ENCODE measurements at places on chromosomes 12 and 14.
A peak's percentile ranks its signal among the peaks of the same experiment; 100 is the strongest.

- no peak for DNase-seq
Measured at GRCh38 chr12:43896496-43896895, 60.6 kb downstream of the TMEM117 start.

GRCh38 chr12:45273717-45274271, 57.9 kb downstream of the ANO6 start:
- DNase-seq: no peak

- DNase-seq: no peak
Measured at GRCh38 chr12:69056743-69057515, 124.0 kb upstream of the CPM start.

- DNase-seq: peak; percentile 28
Measured at GRCh38 chr12:119153477-119154434, 25.0 kb upstream of the HSPB8 start.

DNA sequence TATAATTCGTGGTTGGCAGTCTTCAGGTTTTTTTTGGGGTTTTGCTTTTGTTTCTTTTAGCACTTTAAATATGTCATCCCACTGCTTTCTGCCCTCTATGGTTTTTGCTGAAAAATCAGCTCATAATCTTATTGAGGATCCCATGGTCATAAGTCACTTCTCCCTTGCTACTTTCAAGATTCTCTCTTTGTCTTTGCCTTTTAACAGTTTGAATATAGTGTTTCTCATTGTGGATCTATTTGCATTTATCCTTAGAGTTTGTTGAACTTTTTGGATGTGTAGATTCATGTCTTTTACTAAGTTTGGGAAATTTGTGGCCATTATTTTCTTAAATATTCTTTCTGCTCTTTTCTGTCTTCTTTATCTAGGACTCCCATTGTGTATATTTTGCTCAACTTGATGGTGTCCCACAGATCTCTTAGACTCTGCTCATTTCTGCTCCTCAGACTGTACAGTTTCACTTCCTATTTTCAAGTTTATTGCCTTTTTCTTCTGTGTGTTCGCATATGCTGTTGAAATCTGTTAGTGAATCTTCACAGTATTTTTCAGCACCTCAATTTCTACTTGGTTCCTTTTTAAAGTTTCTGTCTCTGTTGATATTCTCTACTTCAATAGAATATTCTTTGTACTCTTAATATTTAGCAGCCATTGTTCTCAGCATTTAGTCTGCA, 70.8 kb downstream of the WNK1 start:
- peak; percentile 81 for DNase-seq

- no peak for DNase-seq
Measured at GRCh38 chr14:34170882-34171281, 220.0 kb upstream of the EGLN3 start.

- peak; percentile 29 for DNase-seq
Measured at GRCh38 chr12:57001448-57001906, 4.9 kb downstream of the ZBTB39 start.

DNA sequence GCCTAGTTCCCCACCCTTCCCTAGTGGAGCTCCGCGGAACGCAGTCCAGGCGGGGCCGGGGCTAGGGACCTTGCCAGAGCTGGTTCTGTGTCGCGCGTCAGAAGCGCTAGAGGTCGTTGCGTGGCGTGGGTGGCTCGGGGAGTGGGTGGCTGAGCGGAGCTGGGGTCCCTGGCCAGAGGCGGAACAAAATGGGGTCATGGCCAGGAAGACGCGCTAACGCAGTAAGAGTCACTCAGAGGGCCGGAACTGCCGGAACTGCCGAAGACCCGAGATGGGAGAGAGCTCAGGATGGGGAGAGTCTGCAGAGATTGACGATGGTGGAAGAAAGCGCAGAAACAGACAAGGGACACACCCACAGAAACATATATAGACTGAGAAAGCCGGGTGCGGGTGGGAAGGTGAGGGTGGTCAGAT, 4.8 kb downstream of the DGKA start:
- no peak for DNase-seq

- DNase-seq: no peak
Measured at GRCh38 chr12:80033448-80033847, 65.9 kb upstream of the OTOGL start.

GRCh38 chr12:123655420-123655819, 15.5 kb upstream of the TCTN2 start:
- DNase-seq: no peak

DNA sequence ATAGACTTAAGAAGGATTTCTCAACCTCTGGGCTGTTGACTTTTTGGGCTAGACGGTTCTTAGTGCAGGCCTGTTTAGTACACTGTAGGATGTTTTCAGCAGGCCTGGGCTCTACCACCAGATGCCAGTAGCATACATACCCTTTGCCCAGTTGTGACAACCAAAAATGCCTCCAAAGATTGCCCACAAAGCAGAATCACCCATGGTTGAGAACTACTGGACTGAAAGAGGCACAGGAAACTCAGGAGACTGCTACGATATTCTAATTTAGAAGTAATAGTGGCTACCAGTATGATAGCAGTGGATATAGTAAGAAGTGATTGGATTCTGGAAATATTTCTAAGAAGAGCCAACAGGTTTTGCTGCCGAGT, 15.5 kb downstream of the SLC35E3 start:
- no peak for DNase-seq

DNA sequence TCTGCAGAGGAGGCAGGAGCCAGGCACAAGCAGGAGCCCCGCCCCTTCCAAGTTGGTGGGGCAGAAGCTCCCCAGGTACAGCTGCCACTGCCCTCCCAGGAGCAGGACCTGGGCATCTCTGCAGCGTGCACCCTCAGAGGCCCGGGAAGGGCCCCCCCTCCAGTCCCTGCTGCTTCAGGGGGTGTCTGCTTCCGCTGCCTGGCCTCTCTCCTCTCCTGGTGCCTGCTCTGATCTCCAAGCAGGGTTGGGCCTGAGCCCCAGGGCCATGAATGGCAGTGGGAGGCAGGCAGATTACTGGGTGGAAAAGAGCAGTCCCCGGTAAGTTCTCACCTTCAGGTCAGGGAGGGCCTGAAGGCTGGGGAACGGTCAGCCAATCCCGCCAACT, 35.0 kb downstream of the KRT76 start:
- no peak for DNase-seq

DNA sequence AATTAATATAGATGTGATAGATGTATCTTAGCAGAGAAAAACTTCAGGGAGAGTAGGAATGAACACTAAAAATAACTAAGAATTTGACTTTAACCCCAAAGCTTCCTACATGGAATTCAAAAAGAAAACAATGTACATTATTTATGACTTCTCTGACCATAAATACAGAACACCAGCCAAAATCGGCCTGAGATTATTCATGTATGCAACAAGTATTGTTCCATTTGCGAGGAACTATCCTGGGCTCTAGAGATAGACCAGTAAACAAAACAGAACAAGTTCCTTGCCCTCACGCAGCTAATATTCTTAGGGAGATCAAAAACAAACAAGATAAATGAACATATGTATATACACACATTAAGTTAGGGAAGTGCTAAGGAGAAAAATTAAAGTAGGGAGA, 432.3 kb upstream of the SOX5 start:
- no peak for DNase-seq

DNA sequence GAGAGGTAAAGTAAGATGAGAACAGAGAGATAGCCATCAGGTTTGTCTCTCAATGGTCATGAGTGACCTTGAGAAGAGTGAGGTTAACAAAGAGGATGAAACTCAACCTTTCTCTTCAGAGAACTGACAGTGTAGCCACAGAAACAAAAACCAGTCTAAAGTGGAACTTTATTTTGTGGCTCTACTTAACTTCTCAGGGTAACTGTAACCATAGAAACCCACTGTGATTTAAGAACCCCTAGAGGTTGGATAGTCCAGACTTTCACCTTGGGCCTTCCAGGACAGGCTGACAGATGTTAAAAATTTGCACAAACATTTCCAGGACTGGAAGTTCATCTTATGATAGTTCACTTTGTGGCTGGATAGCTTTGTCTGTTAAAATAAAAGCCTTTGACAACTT, 48.5 kb downstream of the ATP23 start:
- no peak for DNase-seq

- no peak for DNase-seq
Measured at GRCh38 chr14:81066672-81067071, 111.3 kb downstream of the TSHR start.

DNA sequence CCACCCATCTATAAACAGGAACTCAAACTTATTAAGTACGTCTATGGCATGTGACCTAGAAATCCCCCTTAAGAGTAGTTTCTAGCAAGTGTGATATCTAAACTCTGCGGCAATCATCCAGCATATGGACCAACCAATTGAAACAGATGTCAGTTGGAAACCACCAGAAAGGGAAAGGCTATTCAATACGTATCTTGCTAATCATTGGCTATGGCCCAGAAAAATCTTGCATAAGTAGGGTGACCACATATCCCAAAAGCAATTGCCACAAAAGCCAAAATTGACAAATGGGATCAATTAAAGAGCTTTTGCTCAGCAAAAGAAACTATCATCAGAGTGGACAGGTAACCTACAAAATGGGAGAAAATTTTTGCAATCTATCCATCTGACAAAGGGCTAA, 24.2 kb downstream of the SYNJ2BP start:
- DNase-seq: no peak

- DNase-seq: no peak
Measured at GRCh38 chr12:61044766-61045165, 1215.4 kb upstream of the USP15 start.

GRCh38 chr12:89098441-89099112, 253.7 kb downstream of the DUSP6 start:
- no peak for DNase-seq

Data from inflammatory macrophage treated with lipopolysaccharide for 1 hour (primary cell).